ENCODE measurements at places on chromosomes 7 and 10.

GRCh38 chr10:69315100-69315542, 36.8 kb downstream of the HK1 start:
- DNase-seq, result no peak

DNA sequence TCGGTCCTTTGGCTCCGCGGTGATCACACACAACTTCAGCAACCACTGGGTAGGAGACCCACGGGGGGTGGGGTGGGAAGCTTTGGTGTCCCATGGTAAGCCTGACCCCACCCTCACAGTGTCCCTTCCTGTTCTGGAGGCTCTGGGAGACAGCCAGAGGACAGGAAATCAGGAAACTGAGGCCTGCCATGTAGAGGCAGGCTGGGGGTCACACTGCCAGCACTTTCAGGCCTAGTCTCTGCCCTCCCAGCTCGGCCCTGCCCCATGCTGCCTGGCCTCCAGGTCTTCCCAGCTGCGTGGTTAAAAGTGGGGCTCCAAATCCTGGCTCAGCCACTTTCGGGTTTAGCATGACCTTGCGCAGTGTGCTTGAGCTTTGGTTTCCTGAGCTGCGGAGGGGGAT, 10.9 kb downstream of the AQP1 start:
- no peak for DNase-seq

GRCh38 chr7:44394112-44394447, 68.7 kb upstream of the CAMK2B start:
- DNase-seq, result no peak

DNA sequence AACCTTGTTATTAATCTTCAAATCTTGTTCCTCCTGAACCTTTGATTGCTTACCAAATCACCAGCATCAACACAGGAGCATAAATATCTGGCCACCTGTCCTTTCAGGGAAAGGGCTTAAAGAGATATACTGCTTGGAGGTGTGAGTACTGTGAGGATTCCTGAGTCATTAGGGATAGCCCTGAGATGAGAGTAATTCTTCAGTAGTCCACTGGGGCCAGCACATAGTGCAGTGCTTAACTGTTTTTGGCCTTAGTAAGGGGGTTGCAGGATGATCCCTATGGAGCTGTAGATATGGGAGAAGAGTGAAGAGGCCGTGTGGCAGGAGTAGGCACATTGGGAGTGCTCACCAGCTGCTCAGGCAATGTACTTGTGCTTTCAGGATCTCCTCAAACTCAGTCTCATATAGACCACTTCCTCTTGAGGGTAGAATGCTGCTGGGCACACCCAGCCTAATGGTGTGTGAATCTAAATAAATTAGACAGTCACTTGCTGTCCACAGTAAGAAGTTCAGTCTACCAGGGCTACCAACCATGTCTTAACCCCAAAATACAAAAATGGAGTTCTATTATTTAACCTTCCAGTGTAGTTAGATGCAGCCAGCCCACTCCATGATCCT, 26.5 kb upstream of the GPR141 start:
- no peak for DNase-seq

GRCh38 chr7:8773518-8773917, 340.1 kb downstream of the NXPH1 start:
- no peak for DNase-seq

GRCh38 chr7:124390301-124390700, 357.4 kb upstream of the TMEM229A start:
- no peak for DNase-seq

DNA sequence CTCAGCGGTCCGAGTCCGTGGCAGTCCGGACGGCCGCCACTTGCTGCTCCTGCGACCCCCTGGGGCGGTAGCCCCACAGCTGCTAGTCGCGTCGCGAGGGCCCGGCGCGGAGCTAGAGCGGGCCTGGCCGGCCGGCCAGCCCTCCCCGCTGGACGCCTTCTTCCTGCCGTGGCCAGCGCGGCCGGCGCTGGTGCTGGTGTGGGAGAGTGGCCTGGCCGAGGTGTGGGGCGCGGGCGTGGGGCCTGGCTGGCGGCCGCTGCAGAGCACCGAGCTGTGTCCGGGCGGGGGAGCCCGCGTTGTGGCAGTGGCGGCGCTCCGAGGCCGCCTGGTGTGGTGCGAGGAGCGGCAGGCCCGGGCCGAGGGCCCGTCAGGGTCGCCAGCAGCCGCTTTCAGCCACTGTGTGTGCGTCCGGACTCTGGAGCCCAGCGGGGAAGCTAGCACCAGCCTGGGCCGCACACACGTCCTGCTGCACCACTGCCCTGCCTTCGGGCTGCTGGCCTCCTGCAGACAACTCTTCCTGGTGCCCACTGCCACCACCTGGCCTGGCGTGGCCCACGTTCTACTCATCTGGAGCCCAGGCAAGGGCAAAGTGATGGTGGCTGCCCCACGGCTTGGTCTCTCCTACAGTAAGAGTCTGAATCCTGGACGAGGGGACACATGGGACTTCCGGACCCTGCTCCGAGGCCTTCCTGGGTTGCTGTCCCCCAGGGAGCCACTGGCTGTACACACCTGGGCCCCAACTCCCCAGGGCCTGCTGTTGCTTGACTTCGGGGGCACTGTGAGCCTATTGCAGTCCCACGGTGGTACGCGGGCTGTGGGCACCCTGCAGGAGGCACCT, 631 bp downstream of the HPS6 start:
- no peak for DNase-seq

GRCh38 chr10:114706458-114707055, 48.5 kb upstream of the ABLIM1 start:
- no peak for DNase-seq

GRCh38 chr7:25386311-25386744, 158.0 kb upstream of the NPVF start:
- no peak for DNase-seq

DNA sequence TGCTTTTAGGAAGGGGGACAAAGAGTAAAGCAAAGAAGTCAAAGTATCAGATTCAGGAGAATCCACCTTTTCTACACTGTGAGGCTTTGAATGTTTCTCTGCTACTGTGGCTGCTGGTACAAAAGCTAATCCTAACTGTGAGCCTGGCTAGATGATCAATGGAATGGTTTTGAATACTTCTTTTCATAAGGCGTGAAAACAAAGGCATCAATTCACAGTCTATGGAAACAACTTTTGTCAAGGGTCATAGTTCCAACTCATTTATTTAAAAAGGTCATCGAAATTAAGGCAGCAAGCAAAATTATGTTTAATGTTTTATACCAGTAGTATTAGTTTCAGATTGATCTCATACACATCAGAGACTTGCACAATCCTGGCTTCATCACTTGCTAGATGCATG, 118.1 kb downstream of the CTTNBP2 start:
- DNase-seq, result no peak

DNA sequence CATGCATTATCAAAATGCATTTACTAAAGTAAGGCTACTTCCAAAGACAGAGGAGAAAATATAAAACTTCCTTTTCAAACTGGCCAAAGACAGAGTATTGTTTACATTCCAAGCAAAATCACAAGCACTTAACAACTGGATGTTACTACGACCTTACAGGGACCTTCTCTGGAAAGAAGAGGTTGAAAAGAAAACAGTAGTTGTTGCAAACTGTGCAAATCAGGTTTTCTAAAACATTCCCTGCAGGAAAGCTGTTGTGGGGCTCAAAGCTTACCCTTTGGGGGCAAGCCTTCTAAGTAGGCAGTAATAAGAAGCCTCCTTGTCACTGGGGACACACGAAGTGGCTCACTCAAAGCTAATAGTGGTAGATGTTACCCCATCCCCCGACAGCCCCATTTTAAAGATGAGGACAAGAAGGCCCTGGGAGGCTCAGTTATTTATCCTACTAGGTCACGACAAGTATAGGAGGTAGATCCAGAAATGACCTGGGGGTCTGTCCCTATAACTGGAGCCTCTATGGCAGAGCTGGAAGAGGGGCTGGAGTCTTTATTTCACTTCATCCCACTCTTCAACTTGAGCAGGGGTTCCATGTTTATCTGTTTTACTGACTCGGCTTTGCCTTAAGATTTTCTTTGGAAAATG, 46.6 kb downstream of the ATXN7L1 start:
- no peak for DNase-seq

DNA sequence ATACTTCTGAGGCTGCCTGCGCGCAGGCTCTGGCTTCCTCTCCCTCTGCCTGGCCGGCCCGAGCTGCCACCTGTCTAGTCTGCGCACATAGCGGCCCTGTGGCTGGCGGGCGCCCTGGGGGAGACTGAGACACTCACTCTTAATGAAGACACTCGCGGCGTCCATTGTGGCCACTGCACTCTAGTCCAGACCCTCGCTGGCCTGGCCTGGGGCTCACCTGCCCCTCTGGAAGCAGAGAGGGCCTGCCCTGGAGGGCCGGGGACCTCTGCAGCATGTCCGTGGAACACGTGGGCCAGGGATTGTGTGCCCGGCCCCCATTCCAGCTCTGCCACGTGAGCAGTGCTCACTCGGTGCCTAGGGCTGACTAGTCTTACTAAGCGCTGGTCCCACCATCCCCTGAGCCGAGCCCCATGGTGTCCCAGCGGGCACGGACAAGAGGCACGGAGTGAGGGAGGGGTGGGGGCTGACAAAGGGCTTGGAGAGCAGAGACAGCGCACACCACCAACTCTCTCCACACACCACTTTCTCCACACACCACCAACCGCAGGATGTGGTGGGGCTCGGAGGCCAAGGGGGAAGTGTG, 149.3 kb downstream of the ELFN1 start:
- DNase-seq, result peak; percentile 32

- DNase-seq, result no peak
These were observed 21.5 kb downstream of the SH3PXD2A start for GRCh38 chr10:103833731-103834365.

GRCh38 chr10:26969145-26969926, 108.6 kb upstream of the ABI1 start:
- no peak for DNase-seq

- DNase-seq, result no peak
These were observed 216.6 kb upstream of the FZD1 start for GRCh38 chr7:91047636-91048035.

- peak; percentile 36 for DNase-seq
These were observed 637 bp downstream of the HSPA14 start for GRCh38 chr10:14838582-14839304.

DNA sequence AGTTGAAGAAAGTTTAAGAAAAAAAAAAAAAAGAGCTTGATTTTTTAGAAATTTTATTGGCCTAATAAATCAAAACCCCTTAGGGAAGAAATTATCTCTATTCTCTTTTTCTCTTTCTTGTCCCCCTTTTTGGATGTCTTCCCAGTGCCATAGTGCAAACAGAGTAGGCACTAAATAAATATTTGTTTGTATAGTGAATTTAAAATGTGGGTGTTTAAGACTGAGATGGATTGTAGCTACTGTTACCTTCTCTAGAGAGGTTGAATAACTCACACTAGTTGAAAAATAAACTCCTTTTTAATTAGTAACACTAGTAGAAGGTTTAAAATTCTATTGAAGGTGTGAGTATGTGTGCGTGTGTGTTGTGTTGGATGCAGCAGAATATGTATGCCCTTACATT, 783.8 kb downstream of the NXPH1 start:
- no peak for DNase-seq

DNA sequence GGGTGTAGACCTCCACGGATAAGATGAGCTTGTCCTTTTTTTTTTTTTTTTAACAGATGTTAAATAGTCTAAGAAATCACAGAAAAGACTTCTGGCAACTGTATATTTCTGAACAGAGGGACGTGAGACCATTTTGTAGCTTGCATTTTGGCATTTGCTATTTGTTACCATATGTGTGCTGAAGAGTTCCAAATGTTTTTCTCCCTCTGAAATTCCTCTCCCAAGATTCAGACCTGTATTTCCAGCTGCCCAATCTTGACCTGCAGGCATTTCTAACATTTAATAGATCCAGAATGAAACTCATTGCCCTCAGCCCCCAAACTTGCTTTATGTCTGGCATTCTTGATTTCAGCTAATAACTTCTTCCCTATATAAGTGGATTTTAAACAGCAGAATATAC, 223.1 kb upstream of the FZD1 start:
- DNase-seq, result no peak

DNA sequence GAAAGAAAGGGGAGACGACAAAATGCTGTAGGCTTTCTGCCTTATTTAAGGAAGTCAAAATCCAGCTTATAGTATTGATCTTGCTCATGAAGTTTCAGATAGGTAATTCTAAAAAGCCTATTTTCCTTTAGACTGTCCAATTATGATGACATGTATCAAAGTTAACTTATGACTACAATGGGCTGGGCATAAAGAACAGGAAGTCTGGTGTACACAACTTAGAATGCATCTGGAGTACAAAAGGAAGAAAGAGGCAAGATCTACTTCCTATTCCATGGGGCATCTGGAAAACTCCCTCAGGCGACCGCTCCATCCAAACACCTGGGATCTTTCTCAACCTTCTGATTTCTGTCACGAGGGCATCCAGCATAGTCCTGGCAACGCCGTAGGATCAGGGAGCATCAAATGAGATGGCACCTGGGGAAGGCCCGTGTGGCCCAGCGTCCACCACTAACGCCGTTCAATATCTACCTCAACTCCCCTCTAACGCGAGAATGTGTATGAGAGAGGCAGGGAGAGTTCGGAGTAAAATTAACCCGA, 512 bp downstream of the FAM24B start:
- no peak for DNase-seq

GRCh38 chr7:144907577-144907976, 71.7 kb upstream of the TPK1 start:
- DNase-seq, result no peak

DNA sequence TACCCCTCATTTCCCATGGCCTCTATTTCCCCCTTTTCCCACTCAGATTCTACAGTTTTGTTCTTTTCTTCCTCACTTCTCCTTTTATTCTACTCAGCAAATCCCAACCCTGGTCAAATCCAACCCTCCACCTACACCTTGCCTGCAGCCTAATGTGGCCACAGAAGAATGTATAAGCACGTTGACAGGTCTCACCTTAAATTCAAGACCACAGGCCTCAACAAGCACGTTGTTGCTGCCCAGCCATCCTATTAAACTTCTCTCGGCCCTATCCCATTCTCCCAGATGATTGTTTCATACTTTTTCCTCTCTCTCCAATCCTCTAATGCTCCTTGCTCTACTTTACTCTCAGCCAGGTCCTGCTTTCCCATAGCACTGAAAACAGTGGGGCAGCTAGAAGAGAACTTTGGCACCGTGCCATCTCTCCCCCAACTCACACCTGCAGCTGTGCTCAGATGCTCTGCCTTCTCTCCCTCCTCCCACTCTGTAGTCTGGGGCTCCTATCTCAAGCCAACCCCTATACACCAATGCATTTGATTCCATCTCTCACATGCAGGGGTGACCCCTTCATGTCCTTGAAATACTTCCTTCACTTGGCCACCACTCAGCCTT, 6.8 kb upstream of the EIF3A start:
- DNase-seq, result no peak

DNA sequence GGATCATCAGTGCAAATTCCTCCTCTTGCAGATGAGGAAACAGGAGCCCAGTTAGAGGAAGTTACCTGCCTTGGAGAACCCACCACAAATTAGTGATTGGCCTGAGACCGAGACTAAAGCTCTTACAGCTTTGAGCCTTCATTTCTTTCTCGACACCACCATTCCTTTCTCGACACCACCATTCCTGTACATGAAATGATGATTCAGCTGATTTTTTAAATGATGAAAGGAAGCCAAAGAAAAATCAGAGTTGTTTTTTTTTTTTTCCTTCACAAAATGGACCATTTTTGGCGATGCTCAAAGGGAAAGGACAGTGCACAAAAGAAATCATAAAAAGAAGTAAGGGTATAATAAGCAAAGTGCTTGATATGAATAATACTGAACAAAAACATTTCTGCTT, 1080.2 kb upstream of the AUTS2 start:
- no peak for DNase-seq

- DNase-seq, result no peak
These were observed 249.3 kb upstream of the NEBL start for GRCh38 chr10:21146436-21146789.
